Stimulated activated CD4-positive, alpha-beta T cell treated with anti-CD3 and anti-CD28 coated beads, TNF-alpha, amount 100 ng/mL, for 24 hours (primary cell): ENCODE measurements at places on chromosomes 16 and 17.

DNA sequence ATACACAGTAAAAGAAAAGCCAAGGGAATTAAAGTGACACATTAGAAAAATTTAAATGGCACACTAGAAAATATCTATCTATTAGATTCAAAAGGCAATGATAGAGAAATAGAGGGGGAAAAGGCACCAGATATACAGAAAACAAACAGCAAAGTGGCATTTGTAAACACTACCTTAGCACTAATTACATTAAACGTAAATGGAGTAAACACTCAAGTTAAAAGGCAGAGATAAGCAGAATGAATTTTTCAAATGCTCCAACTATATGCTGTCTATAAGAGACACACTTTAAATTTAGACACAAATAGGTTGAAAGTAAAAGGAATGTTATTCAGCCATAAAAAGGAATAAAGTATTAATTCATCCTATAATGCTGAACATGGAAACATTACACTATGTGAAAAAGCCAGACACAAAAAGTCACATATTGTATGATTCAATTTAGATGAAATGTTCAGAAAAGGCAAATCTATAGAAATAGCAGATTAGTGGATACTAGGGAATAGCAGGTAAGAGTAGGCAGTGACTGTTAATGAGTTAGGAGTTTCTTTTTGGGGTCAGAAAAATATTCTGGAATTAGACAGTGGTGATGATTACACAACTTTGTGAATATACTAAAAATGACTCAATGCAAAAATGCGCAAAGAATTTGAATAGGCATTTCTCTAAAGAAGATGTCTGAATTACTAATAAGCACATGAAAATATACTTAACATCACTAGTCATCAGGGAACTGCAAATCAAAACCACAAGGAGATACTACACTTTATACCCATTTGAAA, 92.4 kb downstream of the BRIP1 start:
- DNase-seq, result no peak

- no peak for DNase-seq
Observed at GRCh38 chr16:81519301-81520150, 74.9 kb downstream of the CMIP start.

DNA sequence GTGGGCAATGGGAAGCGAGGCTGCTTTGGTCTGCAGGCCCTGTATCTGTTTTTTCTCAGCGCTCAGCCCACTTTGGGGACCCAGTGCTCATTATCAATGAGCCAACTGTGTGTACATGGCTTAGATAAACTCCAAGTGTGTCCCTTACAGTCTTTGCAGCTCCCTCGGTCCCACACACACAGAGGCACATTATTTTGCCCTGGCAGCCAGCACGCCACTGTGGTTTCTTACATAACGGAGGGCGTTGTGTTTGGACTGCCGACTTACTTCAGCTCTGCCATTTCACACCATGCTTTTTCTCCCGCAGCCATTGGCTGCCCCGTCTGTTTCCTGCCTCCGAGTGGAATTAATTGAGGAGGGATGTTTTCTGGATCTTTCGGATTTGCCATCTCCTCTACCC, 56.5 kb upstream of the CLEC18A start:
- no peak for DNase-seq

DNA sequence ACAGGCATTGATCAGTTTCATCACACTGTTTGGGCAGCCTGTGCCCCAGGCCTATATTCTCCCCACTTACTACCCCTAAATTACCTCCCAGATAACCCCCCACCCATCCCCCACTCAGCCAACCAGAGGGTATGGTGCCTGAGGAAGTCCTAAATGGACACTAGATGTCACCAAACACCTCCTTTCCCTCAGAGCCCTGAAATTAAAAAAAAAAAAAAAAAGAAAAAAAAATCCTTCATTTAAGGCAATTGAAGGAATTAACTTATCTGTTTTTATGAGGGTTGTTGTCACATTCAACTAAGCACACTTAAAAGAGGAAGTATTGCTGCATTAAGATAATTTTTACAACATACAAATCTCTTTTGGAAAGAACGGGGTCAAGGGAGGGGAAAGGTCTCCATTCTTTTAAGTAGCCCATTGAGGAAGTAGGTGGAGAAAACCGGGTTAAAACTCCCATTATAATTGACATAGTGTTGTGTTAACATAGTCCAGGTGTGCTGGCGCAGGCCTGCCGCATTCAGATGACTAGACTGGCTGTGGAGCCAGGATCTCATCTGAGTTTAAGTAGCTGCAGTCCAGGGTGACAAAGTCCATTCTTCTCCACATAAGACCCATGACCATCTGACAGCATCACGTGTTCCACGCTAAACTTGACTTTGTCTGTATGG, 46.3 kb downstream of the SNX11 start:
- DNase-seq, result no peak

- DNase-seq, result no peak
Observed at GRCh38 chr16:1141191-1141590, 11.7 kb upstream of the CACNA1H start.

- no peak for DNase-seq
Observed at GRCh38 chr17:40895106-40895730, 10.2 kb upstream of the KRT20 start.

GRCh38 chr16:3789375-3790099, 72.2 kb upstream of the TRAP1 start:
- no peak for DNase-seq

GRCh38 chr17:34464812-34465211, 101.8 kb upstream of the CCL1 start:
- no peak for DNase-seq

GRCh38 chr17:65434251-65434650, 127.2 kb downstream of the AXIN2 start:
- DNase-seq, result no peak

DNA sequence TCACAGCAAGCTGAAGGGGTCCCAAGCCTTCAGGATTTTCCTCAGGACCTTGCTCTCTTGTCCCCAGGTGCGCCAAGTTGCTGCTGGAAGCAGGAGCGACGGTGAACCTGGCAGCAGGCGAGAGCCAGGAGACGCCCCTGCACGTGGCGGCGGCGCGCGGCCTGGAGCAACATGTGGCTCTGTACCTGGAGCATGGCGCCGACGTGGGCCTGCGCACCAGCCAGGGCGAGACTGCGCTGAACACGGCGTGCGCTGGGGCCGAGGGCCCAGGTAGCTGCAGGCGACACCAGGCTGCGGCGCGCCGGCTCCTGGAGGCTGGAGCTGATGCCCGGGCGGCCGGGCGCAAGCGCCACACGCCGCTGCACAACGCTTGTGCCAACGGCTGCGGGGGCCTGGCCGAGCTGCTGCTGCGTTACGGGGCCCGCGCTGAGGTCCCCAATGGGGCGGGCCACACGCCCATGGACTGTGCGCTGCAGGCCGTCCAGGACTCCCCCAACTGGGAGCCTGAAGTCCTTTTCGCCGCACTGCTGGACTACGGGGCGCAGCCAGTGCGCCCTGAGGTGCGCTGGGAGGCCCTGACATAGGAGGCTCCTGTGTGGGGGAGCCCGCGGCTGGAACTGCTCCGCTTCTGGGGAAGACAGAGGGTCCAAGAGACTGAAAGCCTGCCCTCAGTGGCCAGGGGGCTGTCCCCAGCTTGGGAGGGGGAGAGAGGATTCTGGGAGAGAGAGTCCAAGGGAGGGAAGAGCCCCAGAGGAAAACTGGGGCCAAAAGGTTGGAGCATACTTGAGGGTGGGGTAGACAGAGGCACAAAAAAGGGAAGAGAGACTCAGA, 6.4 kb downstream of the ASB16 start:
- DNase-seq, result no peak

DNA sequence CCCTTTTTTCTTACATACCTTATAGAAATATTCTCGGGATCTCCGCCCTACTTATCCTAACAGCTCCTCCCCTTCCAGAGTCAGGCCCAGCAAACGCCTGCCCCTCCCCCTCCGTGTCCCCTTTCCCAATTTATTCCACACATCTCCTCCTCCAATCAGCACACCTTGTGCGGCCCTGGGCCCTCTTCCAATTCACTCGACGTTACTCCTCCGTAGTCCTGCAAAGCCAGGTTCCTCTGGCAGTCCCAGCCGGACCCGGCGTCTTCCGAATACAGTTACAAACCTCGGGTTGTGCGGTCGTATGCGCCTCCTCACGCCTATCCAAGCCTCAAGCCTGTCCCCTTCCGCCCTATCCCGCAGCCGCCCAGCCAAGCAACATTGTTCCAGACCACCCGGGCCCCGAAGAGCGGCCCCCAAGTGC, 677 bp downstream of the CBX1 start:
- DNase-seq, result no peak
